Activated gamma-delta T cell treated with anti-CD3 and anti-CD28 coated beads, Interleukin-2, amount 50 U/mL, for 16 hours (primary cell): ENCODE measurements at places on chromosomes 2 and 18.

DNA sequence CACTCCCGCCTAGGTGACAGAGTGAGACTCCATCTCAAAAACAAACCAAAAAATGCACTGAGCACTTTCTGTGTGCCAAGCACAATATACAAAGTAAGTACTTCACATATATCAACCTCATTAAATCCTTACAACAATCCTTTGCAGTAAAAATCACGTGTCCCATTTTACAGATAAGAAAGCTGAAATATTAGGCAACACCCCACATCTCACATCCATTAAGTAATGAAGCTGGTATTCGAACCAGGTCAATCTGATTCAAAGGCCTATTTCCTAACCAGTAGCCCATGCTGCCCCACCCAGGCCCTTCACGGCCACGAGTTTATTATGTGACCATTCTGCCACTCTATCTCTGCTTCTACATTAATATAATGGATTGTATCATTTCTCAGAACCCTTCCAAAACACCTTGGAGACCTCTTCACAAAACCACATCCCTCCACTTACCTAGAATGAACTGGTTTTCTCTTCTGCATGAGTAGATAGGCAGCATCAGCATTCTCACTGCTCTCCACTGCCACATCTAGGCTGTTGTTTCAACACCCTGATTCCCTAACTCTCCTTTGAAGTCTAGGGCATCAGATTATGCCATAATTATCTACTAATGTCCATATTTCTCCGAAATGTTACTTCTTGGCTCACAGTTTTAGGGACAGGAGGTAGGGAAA lies 3.1 kb upstream of the EXOC6B start:
- DNase-seq: no peak

- no peak for DNase-seq
These were observed 372.8 kb upstream of the MYT1L start for GRCh38 chr2:2703762-2704427.

- DNase-seq: no peak
These were observed at the start of gene TUBA4B for GRCh38 chr2:219252900-219253752. TSS of gene TUBA4B (plus strand) at chr2:219253243. CDS start at chr2:219253408, 165 bp downstream.

DNA sequence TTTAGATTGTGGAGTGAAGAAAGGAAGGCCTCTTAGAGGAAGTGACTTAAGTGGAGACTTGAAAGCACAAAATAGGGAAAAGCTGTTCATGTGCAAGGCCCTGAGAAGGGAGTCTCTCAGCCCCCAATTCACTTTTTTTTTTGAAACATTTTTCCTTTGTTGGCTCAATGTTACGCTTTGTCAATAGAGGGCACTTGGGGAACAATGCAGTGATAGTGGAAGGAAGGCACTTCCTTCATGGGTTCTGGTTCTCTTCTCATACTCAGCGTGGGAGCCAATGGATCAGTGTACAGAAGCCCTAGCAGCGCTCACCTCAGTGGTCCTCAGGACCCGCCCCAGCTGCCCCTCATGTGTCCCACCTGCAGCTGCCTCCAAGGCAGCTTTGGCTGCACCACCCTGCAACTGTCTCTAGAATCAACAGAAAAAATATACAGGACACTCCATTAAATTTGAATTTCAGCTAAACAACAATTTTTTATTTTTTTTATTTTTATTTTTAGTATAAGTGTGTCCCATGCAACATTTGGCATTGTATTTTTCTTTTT lies 8.6 kb upstream of the C2orf42 start:
- no peak for DNase-seq

DNA sequence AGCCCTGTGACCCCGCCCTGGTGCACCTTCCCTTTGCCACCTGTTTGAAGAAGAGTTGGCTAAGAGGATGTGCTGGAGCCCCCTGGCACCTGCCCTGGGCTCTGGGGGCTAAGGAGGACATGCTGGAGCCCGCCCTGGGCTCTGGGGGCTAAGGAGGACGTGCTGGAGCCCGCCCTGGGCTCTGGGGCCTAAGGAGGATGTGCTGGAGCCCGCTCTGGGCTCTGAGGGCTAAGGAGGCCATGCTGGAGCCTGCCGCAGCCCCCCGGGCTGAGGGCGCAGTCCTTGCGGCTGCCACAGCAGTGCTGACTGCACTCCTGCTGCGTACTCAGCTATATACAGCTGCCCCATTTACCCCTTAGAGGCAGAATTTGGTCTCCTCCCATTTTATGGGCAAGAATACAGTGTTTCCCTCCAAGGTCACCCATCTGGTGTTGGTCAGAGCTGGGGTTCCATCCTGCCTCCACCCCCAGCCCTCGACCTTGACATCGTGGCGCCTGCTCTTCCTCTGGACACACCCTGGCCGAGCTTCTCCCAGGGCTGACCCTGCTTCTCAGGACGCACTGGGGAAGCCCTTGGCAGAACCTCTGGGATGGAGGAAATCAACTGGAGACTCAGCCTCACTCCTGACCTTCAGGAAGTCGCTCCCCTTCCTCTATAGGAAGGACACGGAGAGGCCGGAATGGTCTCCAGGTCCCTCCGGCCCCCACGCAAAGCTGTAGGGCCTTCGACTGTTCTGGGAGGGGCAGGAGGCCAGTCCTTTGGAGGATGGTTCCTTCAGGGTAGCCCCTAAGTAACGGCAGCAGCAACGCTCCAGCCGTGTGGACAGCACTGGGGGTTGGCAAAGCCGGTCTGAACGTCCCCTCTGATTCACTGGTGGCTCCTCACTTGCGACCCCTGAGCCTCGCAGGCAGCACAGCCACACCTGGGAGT lies 65.0 kb upstream of the HPCAL1 start:
- no peak for DNase-seq

- no peak for DNase-seq
These were observed 30.6 kb downstream of the SPATS2L start for GRCh38 chr2:200336980-200337615.

- no peak for DNase-seq
These were observed 169.2 kb downstream of the TGIF1 start for GRCh38 chr18:3619222-3619621.

DNA sequence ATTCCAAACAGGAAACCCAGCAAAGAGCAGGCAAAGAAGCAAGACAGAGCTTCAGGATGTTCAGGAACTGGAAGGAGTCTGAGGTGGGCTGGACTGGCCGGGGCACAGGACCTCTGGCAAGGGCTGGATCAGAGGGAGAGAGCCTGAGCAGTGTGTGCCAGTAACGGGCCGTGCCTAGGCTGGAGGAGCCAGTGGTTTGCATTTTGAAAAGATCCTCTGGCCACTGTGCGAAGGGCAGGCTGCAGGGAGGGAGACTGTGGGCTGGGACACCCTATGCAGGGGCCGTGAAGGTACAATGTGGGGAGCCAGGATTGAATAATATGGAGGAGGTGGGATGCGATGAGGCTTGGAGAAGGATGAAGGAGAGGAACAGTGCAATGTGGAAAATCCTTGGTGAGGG lies 6.2 kb upstream of the SDC1 start:
- DNase-seq: no peak

GRCh38 chr2:201709049-201709448 lies 10.6 kb upstream of the MPP4 start:
- DNase-seq: no peak

GRCh38 chr2:169693360-169693759 lies 845 bp downstream of the CFAP210 start:
- DNase-seq: no peak

GRCh38 chr2:120541553-120541932 lies 194.1 kb upstream of the GLI2 start:
- DNase-seq: no peak

- no peak for DNase-seq
These were observed 170.2 kb upstream of the RAB12 start for GRCh38 chr18:8439055-8439454.

DNA sequence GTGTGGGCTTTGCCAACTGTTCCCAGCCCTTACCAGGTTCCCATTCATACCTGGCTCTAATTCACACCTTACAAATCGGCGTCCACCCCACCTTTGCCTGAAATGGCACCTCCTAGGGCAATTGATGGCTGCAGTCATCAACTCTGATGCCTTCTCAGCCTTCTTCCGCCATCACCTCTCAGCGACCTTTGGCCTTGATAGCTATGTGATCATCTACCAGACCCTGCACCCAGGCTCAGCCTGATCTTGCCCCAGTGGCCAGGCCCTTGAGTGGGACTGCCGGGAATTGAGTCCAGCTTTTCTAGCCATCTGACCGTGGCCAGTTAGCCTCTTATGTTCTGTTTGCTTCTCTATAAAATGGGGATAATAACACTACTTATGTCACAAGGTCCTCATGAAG lies 32.5 kb downstream of the PSD4 start:
- DNase-seq: no peak
